ENCODE measurements at places on chromosomes 11 and 22.
A peak's percentile ranks its signal among the peaks of the same experiment; 100 is the strongest.

DNA sequence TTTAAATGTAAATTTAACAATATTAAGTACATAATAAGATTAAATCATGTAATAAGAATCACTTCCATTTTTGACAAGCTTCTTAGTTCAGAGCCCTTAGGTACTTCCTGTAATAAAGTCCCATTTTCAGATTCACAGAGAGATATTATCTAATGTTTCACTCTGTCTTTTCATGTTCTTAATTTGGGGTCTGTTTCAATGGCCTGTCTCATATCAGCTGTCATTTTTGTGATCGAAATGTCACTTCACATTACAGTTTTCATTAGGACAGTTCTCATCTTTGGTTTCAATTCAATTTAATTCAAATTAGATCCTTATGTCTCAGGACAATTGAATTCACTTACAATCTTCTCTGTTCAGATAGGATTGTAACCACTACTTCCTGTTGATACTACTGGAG is 22.6 kb upstream of the OLFML1 start:
- DNase-seq = no peak

DNA sequence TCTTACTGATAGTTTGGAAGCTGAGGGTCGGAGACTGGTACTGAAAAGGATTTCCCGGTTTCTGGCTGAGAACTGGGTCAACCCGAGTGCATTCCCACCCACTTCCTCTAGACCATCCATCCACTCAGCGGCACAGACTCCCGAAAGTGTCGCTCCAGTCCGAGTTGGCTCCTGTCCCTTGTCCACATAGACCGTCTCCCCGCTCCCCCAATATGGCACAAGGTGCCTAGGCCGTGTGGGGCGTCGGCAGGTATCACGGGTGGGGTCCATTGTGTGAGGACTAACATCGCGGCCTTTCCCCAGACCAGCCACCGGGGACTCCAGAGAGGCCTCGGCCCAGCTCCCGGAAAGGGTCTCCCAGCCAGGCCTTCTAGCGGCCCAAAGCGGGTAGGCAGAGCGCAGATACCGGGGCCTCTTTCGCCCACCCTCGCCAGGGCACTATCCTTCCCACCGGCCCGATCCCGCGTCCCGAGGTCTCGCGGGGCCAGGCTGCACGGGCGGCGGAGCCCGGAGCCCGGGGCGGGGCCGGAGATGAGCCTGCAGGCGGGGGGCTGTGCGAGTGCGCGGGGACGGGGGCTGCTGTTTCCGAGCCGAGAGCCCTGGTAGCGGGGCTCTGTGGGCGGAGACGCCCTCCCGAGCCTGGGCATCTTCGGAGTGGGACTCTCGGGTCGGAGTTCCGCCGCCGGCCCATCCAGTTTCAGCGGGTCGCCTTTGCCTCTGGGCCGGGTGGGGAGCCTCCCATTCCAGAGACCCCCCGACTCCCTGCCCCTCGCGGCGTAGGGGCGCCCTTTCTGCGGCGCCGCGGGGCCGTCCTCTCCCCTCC is 21.1 kb downstream of the SERPINH1 start:
- DNase-seq = peak; percentile 76

GRCh38 chr11:43825217-43825816 is 55.3 kb upstream of the ALKBH3 start:
- peak; percentile 65 for DNase-seq

GRCh38 chr22:44847892-44848291 is 95.5 kb downstream of the ARHGAP8 start:
- DNase-seq = no peak

- DNase-seq = peak; percentile 54
Observed at GRCh38 chr11:124970925-124971324, 16.9 kb downstream of the CCDC15 start.

DNA sequence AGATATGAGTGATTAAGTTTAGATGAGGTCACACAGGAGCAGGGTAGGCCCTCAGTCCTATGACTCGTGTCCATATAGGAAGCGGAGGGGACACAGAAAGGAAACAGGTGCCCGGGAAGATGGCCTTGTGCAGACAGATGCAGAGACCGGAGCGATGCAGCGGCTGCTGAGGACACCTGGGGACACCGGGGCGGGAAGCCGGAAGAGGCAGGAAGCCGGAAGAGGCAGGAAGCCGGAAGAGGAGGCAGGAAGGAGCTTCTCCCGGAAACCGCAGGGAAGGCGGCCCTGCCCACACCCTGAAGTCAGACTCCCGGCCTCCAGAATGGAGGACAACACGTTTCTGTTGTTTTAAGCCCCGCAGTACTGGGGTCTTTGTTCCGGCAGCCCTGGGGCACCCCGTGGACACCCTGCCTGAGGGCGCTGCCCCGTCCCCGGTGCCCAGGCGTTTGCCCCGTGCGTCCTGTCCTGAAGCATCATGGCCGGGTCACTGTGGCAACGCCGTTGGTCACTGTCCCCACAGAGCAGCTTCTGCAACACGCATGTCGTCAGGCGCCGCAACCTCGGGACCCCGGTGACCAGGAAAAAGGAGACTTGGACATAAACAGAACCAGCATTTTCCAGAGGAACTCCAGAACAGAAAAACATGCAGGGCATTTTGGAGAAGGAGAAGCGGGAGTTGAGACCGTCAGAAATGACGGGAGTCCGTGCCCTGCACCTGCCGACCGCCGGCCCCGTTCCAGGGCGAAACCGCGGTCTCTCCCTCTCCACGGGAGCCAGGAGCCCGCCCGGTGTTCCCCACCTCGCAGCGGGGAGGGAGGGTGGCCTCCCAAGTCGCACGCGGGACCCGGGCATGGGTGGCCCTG is 103.4 kb downstream of the BRD1 start:
- no peak for DNase-seq

- peak; percentile 26 for DNase-seq
Observed at GRCh38 chr11:66189031-66189745, 79.3 kb upstream of the RAB1B start.

DNA sequence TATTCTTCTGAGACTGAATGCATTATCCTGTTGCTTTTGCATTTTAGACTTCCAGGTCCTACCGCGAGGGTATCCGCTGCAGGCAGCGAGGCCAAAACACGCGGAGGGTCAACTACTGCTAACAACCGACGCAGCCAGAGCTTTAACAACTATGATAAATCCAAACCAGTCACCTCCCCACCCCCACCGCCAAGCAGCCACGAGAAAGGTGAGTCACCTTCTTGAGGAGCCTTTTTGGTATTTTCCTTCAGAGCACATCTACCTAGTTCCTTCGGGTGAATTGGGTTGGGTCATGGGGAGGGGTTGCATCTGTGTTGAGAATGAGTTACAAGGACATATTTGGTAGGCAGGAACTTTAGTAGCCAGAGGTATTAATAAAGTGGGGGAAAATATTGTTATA is 179.8 kb downstream of the NAV2 start:
- DNase-seq = peak; percentile 52

- peak; percentile 31 for DNase-seq
Observed at GRCh38 chr11:106395716-106396349, 318.4 kb downstream of the AASDHPPT start.

DNA sequence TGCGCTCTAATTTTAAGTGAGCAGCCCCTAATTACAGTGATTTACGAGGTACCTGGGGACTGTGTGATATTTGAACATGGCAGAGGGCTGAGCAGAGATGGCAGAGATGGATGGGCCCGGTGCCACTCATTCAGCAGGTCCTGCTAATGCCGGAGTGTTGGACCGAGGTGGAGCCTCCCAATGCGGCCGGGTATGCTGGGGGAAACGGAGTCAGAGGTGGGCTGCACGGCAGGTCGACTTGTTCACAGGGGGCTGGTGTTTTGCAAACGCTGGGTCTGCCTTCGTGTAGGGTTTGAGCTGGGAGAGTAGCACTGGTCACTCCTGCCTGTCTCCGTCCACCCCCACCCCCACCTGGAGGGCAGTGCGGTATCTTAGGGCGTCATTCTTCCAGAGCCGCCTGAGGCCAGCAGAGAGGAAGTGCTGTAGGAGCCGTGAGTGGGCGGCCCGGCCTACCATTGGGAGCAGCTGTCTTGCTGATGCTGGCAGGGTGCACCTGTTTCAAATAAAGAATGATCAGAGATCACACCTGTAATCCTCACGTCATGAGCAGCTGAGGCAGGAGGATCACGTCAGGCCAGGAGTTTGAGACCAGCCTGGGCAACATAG is 122.6 kb downstream of the IGLL1 start:
- no peak for DNase-seq

GRCh38 chr22:38699784-38700183 is 959 bp downstream of the JOSD1 start:
- DNase-seq = peak; percentile 73

DNA sequence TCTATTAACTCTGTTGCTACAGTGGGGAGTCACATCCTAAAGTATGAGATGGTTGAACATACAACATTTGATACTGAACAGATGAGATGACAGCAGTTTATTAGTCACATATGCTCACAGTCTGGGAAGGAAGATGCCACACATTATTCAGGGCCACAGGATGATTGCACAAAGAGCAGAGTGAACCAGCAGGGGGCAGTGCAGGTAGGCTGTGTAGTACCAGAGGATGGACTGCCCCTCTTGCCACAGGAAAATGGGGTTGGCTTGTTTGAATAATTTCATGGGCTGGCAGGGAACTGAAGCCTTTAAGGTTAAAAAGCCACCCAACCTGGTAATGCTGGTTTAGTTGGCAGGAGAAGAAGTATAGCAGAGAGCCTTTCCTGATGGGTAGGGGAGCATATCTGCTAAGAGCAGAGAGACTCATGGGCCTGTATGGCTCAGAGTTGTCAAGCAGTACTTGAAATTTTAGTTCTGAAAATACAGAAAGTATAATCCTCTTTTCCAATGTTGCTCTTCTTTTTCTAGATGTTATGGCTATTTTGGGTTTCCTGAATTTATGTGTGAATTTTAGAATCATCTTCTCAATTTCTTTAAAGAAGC is 180.4 kb upstream of the B3GAT1 start:
- DNase-seq = no peak

DNA sequence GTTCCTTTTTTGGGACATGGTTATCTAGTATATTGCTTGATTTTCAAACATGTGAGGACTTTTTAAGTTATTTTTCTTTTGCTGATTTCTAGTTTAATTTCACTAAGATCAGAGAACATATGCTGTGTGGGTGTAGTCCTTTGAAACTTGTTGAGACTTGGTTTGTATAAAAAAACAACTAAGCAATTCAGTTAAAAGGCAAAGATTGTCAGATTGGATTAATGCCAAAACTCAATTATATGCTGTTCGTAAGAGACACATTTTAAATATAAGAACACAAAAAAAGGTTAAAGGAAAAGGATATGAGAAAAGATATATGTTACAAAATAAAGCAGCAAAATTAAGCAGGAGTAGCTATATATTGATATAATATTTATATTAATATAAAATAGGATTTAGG is 17.8 kb upstream of the RRM1 start:
- DNase-seq = no peak

DNA sequence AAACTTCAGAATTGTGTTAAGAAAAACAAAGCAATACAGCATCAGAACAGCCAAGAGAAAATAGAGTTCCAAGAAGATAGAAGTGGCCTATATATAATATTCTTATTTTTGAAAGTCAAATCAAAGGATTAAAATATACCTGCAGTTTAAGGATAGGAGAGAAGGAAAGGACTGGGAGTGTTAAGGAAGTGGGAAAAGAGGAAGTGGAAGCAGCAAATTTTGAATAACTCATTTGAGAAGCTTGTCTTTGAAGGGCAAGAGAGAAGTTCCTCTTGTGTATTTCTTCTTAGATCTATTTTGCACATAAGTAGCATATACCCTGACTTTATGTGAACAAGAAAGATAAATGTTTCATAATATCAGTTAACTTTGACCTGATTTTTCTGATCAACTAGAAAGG is 62.6 kb upstream of the SLC17A6 start:
- DNase-seq = no peak

GRCh38 chr11:32183512-32183911 is 92.6 kb downstream of the RCN1 start:
- no peak for DNase-seq

DNA sequence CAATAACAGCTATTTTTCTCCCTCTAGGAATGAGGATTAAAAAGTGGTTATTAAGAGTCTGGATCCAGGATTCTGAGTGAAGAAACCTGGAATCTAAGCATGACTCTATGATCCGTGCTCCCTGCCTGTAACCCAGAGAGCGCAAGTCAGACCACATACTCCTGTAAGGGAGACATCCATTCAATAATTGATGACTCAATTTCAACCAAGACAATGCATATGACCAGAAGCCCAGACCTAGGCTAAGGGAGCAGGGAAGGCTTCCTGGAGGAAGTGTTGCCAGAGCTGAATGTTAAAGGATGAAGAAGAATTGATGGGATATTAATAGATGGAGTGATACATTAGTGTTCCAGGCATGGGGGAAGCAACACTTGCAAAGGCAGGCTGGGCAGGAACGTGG is 13.8 kb upstream of the PAMR1 start:
- peak; percentile 45 for DNase-seq

DNA sequence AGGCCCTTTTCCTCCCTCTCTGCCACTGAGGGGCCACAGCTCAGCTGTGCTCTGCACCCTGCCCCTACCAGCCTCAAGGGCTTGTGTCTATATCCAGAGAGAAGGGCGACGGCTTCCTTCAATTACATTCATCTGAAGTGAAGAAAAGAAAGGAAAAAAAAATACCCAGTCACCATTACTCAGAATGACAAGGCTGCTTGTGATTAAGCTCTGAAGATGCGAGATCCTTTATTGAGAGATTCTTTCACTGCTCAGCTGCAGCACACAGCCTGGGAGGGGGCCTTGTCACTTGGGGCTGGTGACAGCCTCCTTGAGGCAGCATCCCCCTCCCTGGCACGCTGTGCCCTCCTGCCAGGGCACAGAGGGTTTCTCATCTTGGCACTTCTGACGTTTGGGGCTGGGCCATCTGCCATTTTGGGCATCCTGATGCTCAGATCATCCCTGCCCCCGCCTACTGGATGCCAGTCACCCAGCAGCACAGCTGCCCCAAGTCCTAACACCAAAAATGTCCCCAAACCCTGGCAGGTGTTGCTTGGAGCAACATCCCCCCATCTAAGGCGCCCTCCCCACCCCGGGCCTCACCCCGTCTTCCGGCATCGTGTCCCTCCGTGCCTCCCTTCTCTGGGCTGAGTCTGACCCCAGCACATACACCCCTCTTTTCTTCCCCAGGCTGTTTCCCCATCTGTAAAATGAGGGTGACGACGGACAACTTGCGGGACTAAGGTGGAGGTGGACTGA is 1394.7 kb downstream of the BRD1 start:
- no peak for DNase-seq

GRCh38 chr11:132100583-132100982 is 730.2 kb downstream of the NTM start:
- DNase-seq = no peak

DNA sequence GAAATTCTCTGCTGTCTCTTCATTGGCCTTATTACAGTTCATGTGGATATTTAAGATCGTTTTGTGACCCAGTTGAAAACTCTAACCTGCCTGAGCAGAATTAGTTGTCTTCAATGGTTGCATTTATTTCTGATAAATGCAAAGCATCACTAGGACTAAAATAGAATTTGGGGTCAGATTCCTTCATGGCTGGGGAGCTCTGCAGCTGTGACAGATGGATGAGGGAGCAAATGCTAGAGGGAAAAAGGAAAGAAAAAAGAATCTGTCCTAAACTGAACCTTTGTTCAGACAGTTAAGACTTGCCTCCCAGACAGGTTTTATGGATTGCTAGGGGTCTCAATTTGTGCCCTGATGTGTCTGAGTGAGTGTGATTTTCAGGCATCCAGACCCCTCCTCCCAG is 113.0 kb downstream of the SYT9 start:
- no peak for DNase-seq

- DNase-seq = peak; percentile 54
Observed at GRCh38 chr11:104127828-104128227, 36.1 kb downstream of the PDGFD start.

GRCh38 chr11:23314162-23314561 is 453.9 kb upstream of the CCDC179 start:
- DNase-seq = no peak

Measured in ELR (cell line).